ENCODE measurements at places on chromosomes 4 and X. TPM values are rescaled to one million over a fixed set of nuclear protein-coding genes. Genes with fewer than 3 reads are reported as not detected.
A peak's percentile ranks its signal among the peaks of the same experiment; 100 is the strongest.

DNA sequence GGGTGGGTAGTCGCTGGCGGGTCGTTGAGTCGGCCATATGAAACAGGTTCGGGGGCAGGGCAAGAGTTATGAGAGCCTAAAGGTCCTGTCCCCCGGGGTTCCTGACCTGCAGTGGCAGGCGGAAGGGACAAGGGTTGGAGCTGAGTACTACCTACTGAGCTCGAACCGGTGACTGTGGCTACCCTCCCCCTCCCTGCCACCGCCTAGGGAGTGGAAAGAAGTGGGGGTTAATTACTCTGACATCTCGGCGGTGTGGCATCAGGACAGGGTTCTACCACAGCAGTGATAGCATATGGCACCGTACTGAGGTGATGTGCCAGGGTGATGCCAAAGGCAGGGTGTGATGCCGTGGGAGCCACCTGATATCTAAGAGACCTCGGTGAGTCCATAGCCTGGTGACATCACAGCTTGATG, 307 bp downstream of the ATG4A start:
- DNase-seq = no peak
- H3K4me1 ChIP-seq = no peaks in the 10 kb centered on the region
- peak overlapping the region; percentile 44 for H3K4me3 ChIP-seq

DNA sequence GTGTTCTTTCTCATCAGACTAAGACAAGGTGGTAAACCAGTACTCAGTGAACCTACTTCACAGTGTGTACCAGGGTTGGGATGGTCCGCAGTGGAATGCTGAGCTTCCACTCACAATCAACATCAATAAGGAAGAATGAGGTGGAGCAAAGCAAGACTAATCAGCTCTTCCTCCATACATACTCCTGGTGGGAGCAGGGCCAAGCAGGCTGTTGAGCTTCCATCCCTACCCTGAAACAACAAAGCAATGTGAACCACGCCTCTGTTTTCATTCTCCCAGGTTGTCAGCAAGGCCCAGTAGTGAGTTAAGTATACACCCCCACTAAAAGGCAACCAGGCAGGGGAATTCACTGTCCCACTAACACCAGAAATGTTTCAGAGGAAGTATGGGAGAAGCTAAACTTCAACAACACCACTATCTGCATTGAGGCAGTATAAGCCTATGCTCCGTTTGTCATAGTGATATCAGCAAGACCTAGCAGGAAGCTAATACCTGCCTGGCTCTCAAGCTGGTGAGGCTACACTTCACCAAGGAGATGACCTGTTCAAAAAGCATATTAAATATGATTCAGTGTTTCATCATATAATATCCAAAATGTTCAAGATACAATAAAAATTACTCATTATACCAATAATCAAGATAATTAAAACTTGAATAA, 109.5 kb downstream of the DDX60 start:
- H3K27me3 ChIP-seq = no peaks in the 10 kb centered on the region
- H3K4me3 ChIP-seq = no peak overlapping the region
- H3K36me3 ChIP-seq = no peaks in the 10 kb centered on the region
- no peak overlapping the region for H3K27ac ChIP-seq

DNA sequence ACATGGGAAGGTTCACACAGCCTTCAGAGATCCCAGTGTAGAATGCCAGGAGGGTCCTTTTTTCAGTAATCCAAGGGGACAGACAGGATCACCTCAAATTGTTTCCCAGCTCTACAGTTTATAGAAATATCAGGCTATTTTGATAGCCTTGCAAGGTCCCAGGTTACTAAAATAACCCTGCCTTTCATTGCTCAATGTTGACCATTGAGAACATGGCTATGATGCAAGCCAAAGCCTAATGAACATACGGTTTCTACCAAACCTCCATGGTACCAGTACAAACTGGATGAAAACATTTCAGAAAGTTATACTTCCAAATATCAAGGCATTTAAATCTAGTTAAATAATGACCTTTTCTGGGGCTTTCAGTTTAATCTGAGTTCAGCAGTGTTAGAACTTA, 151.5 kb downstream of the PLS3 start:
- no peaks in the 10 kb centered on the region for H3K27me3 ChIP-seq
- no peak overlapping the region for H3K27ac ChIP-seq
- H3K4me1 ChIP-seq = no peaks in the 10 kb centered on the region
- no peak for DNase-seq
- no peak overlapping the region for H3K4me3 ChIP-seq

DNA sequence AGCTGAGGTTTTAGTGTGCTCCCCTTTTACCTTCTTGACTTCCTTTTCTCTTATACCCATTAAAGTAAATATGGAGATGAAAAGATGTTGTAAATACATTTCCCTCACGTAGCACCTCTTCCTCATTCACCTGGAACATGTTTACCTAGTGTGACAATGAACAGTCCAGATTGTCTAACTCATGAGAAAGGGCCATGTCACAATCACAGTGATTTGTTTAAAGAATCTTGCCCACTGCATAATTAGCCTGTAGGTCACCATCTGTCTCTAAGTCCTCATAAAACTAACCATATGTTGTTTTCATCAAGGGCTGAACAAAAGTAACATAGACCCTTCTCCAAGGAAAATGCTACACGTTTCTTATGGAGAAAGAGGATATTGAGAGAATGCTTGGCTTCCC, 85.7 kb downstream of the TSPAN5 start:
- no peak for DNase-seq
- H3K4me1 ChIP-seq = no peaks in the 10 kb centered on the region
- no peaks in the 10 kb centered on the region for H3K27me3 ChIP-seq
- H3K4me3 ChIP-seq = no peak overlapping the region
- H3K27ac ChIP-seq = peak overlapping the region; percentile 17

DNA sequence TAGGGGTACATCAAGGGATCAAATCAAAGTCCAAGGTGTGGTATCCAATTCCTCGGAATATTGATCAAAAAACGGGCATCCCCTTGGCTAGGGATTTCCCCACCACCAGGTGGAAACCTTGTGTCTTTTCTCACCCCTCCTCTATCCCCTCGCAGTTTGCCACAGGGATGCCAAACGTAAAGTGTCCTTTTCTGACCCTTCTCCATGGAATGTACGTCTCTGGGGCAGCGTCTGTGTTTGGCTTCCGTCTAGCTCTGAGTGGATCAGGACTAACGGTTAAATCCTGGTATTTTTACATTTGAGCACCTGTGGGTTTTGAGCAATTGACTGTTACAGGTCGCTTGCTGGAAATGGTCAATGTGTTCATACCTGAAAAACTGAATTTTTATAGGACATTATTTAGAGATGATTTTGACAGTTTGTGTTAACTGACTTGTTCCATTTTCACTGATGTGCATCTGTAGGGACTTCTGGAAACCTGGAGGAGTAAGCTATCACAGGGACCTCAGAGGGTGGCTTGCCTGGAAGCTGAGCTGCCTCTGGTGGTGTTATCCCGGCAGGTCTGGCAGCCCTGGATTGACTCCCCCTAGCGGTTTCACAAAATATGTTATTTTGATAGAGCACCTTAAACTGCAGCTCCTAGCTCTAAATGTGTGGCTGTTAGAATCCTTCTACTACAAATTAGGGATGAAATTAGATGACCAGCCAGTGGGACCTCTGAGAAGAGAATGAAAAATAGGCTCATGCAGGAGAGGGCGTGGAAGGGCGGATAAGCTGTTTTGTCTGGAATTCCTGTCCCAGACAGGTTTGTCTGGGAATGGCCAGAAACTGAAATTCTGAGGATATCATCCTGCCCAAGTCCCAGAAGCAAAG, 8.8 kb upstream of the MGST2 start:
- H3K4me3 ChIP-seq = no peak overlapping the region
- no peaks in the 10 kb centered on the region for H3K36me3 ChIP-seq
- no peaks in the 10 kb centered on the region for H3K4me1 ChIP-seq
- H3K27me3 ChIP-seq = no peaks in the 10 kb centered on the region
- H3K27ac ChIP-seq = peak overlapping the region; percentile 65
- peak; percentile 66 for DNase-seq

DNA sequence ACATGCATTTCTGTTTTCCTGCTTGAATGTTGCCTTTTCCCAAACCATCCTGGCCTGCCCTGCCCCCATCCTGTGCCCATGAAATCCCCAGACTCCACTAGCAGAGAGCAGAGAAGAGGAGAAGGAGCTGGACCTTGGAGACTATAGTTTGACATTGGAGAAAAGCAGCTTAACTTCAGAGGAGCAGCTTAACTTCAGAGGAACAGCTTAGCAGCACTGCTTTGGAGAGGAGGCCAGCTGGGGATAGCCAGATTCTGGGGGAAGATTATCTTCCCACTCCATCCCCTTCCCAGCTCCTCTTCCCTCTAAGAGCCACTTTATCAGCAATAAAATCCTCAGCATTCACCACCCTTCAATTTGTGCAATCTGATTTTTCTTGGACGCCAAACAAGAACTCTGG, 443.0 kb downstream of the PCDH10 start:
- no peak for DNase-seq
- no peak overlapping the region for H3K27ac ChIP-seq
- H3K27me3 ChIP-seq = no peaks in the 10 kb centered on the region

The TMEM185A gene
- total RNA-seq = 2.0 TPM

The FRAS1 gene
- 32.5 TPM for total RNA-seq

The SSX2 gene
- not detected for total RNA-seq

Data from uterus (tissue), 4 donors.